ENCODE measurements at places on chromosomes 3 and 15.

DNA sequence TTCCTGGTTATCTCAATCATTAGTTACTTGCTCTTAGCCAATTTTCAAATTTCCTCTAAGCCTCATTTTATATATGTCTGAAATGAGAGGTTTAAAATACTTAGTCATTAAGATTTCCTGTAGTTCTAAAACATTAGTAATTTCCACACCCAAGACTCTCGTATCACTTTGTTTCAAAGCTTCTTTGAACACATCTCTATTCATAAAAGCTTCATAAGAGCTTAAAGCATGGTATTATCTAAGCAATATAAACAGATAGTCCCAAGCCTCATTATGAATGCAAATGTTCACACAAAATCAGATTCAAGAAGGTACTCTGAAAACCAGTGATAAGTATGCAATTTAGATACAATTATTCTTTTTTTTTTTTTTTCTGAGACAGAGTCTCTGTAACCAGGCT is 217.0 kb downstream of the FMN1 start:
- DNase-seq: no peak

GRCh38 chr15:60423537-60423936 is 25.8 kb upstream of the ANXA2 start:
- DNase-seq: no peak

DNA sequence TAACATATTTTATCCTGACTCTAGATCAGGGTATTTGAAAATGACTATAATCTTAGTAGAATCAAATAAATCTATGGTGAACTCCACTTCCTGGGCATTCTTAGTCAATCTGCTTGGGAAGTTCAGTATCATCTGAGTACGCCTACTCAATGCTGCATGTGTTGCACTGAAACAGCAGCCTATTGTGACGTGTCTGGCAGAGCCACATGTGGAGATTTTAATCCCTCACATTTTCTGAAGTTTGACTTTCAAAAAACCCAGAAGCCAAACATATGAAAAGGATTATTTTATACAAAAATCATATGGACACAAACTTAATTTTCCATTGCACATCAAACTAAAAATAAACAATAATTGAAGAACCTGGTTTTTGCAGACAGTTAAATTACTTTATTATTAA is 798.3 kb downstream of the ROBO1 start:
- DNase-seq: no peak

GRCh38 chr3:65619451-65619881 is 419.3 kb downstream of the MAGI1 start:
- no peak for DNase-seq

GRCh38 chr3:29099296-29099695 is 181.6 kb upstream of the RBMS3 start:
- DNase-seq: no peak

DNA sequence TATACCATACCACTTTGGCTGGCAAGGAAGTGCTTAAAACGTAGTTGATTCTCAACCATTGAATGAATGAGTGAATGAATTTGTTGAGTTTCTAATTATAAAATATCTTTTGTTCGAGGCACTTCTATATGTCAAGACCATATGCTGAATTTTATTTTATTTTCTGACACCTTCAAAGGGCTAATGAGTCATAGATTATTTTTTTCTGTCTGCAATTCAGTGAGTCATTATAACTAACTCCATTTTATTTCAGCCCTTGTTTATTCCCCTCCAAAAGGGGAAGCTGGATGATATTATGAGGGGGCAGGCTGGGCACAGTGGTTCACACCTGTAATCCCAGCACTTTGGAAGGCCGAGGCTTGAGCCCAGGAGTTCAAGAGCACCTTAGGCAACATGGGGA is 142.4 kb downstream of the P2RY1 start:
- peak; percentile 19 for DNase-seq

DNA sequence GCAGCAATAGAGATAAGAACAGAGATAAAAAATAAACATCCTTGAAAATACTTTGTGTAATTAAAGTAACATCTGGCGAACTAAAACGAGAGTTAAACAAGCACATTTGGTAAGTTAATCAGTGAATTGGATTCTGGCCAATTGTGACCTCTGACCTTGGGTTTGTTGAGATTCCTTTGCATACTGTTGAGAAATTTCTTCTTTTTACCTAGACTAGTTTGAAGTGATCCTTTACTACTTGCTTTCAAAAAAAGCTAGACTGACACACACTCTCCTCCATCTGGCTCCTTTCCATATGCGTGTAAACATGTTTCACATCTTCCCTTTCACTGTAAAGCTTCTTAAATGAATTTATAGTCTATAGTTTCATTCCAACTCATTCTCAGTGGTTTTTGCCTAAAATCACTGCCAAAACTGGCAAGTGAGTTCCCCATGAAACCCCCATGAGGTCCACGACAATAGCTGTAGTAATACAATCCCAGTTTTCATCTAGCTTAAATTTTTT is 17.3 kb upstream of the GBE1 start:
- DNase-seq: no peak

GRCh38 chr3:40741729-40742128 is 217.0 kb downstream of the ZNF621 start:
- DNase-seq: no peak

- no peak for DNase-seq
These were observed 16.5 kb downstream of the UROC1 start for GRCh38 chr3:126501054-126501453.

DNA sequence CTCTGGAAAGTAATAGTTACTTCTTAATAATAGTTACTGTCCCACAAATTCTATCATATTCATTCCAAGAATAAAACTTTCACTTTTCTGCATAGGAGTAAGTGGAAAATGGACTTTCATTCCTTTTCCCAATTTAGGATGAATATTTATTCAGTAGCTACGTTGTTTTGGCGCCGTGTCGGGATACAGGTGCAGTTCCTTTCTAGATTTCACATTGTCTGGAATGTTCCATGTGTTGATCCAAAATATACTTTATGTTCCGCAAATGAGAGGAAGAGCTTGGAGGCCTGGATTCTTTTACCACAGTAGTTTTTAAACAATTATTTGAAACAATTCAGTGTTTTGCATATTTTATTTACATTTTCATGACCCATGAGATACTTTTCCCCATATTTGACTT is 22.8 kb upstream of the PPARG start:
- DNase-seq: no peak

- no peak for DNase-seq
These were observed 42.7 kb upstream of the AP4E1 start for GRCh38 chr15:50865515-50866353.

DNA sequence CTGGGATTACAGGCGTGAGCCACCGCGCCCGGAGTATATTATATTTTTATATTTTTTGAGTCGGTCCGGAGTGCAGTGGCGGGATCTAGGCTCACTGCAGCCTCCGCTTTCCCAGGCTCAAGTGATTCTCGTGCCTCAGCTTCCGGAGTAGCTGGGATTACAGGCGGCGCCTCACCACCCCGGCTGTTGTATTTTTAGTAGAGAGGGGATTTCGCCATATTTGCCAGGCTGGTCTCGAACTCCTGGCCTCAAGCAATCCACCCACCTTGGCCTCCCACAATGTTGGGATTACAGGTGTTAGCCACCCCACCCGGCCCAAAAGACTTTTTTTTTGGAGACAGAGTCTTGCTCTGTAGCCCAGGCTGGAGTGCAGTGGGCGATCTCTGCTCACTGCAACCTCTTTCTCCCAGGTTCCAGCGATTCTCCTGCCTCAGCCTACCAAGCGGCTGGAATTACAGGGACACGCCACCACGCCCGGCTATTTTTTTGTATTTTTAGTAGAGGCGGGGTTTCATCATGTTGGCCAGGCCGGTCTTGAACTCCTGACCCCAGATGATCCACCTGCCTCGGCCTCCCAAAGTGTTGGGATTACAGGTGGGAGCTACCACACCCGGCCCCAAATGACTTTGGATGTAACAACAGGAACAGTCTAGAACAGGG is 1.0 kb downstream of the ZNF589 start:
- peak; percentile 17 for DNase-seq

DNA sequence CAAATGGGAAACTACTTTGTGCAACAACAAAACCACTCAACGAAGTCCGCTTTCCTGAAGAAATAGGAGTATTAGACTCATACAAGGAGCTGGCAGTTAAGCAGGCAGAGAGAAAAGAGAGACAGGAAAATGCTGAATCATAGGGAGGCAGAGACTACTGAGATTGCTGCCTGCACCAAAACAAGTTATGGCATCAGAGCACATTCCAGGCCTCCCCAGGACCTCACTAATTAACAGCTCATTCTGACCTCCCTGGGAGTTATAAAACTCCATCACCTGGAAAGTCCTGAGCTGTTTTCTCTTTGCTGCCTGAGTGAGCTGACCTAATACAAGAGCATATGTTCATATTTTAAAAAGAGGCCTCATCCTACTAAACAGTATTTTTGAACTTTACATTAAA is 741.0 kb downstream of the MCTP2 start:
- DNase-seq: no peak

DNA sequence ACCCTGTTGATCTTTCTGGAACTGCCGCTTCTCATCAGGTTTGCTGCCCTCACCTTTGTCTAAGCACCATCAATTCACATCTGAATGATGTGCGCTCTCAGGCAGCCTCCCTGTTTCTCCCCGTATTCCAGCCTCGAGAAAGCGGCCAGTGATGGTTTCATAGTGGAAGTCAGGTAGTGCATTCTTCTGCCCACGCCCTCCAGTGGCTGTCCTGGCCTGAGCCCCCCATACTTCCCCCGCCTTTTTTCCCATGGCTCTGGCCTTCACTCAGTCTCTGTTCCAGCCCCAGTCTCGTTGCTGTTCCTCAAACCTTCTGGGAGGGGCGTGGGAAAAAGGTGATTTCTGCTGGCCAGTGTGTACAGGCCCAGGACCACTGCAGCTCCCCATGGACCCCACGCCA is 101.3 kb downstream of the ASB7 start:
- DNase-seq: no peak

DNA sequence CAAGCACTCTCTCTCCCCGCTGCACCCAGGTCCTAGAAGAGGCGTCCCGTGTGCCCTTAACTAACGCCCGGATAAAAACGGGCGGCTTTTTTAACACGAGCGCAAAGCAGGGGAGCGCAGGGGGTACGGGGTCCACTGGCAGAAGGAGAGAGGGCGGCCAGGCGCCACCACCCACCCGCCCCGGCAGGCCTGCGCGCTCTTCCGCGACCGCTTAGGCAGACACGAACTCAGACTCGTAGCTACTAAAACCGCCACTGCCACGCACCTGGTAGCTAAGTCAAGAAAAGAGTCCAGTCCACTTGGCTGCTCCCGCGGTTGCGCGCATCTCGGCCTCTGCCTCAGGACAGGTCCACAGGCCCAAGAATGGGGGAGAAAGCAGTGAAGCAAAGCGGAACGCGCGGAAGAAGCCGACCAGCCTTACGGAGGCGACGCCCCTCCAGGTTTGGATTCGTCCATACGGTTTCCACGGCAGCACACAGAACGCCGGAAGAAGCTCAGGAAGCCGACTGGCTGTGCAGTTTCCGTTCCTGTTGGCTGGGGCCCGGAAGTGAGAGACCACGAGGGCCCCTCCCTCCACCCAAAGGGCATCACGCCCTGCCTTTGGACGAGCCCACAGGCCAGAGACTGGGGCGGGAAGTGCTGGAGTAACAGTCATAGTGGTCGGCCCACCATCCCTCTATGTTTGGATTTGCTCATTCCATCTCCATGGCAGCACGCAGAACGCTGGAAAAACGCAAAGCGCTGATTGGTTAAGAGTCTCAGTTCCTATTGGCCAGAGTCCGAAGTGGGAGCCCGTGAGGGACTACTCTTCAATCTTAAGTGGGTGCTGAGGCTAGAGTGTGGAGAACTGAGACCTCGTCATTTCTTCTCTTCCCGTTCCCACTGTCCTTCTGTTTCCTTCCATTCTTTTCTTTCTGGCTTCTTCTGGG is at the start of gene ULK4:
TSS of gene ULK4 (minus strand) at position 353 of the 929 bp plus-strand sequence. CDS start 7,344 bp downstream, outside the sequence.
- peak; percentile 99 for DNase-seq

GRCh38 chr3:170829546-170830272 is 40.3 kb downstream of the RPL22L1 start:
- DNase-seq: no peak

DNA sequence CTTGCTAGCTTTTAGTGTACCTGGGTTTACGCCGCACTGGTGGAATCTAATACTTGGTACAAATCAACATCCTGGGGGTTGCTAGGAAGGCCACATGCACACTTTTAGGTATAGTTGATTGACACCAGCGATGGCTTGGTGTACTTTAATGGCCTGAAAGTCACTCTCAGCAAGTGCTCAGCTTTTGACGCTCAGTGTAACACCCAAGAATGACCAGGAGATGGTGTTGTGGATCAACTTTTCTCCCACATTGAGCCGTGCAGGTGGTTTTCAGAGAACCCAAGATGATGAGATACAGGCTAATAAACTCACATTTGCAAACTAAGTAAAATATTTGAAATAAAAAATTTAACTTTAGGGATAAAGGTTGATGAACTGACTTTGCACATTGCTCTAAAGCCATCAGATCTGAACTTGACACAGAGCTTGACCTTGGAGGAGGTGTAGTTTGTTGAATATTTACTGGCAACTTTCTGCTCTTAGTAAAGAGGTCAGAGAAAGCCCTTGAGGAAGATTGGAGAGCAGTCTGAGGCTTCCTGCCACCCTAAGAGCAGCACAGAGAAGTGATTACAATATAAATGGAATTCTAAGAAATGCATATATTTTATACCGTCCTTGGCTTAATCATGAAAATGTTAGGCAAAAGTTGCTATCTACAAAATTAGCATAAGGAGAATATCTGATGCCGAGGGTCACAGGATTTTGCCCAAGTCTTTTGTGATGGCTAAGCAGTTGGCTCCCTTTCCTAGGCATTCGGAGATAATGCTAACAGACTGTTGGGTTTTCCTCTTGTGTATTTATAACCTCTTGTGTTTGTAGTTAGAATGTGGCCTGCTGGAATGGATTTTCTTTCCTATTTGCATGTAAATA is 143.4 kb upstream of the RASGRP1 start:
- peak; percentile 48 for DNase-seq

All from hematopoietic multipotent progenitor cell treated with erythropoietin and hydrocortisone succinate and interleukin-3 and kit ligand, for 8 days (in vitro differentiated cells).